ENCODE measurements at places on chromosomes 1 and 21.

DNA sequence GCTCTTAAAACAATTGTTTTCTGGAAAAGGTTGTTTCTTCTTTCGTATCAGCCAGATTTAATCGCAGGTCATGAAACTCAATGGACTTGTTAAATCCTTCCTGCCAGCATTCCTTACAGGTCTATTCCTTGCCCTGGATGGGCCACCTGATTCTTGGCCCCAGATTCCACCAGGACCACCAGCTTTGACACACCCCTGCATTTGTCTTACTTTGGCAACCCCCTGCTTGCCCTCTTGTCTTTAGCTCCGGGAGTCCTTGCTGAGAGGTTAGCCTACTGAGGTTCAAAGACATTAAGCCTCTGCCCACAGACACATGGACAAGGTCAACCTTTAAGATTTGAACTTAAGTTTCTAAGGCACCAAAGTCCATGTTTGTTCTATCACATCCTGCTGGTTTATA lies 27.1 kb upstream of the DAB1 start:
- no peak for DNase-seq

DNA sequence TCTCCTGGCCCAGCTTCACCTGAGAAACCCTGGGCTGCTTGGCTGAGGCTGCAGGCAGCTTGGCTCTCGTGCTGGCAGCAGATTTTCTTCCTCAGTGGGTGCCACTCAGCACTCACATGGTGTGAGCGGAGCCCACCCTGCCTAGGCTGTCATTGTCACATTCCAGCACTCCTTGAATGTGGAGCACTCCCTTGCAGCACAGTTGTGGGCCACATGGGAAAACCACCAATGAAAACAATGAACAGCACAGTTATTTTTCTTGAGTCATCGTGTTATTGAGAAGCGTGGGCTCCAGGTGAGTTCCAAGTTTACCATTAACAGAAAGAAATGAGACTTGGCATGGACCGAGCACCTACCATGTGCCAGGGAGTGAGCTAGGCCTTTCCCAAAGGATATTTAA lies 27.2 kb upstream of the TRIM67 start:
- DNase-seq: no peak

DNA sequence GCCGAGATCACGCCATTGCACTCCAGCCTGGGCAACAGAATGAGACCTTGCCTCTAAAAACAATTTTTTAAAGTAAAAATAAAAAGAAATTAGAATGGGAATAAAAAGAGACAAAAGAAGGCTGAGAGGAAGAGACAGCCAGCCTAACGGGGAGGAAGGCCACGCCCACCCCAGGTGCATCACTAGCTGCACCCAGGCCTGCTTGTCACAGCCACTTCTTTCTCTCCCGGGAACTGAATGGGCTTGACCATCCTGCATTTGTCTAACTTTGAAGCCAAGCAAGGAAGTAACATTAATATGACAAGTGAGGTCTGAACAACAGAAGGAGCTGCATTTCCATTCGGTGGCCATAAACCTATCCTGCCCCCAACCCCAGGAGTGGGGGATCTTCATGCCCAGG lies 20.8 kb upstream of the EFNA1 start:
- no peak for DNase-seq

DNA sequence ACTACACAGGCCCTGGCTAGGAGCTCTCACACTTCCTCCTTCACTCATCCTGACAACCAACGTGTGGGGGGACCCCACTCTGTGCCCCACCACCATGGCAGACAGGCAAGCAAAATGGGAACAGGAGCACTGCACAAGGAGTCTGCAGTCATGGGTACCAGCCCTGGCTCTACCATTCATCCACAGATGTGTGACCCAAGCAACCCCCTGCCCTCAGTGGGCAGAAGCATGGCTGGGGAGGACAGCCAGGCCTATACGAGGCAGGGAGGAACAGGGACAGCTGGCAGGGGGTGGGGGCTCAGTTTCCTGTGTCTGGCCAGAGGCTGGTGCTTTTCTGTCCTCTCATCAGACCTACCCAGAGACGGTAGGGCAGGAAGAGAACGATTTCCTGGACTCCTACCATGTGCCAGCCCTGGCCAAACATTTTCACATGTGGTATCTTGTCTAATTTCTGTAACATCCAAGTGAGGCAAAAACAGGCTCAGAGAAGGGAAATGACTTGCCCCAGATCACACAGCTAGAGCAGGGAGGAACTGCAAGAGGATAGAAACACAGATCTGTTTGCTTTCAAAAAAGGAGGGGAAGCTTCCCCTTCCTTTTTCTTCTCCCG lies 178.0 kb downstream of the HIVEP3 start:
- DNase-seq: no peak

Data from stimulated activated CD8-positive, alpha-beta memory T cell treated with anti-CD3 and anti-CD28 coated beads, Interleukin-2, amount 100 ng/mL, for 48 hours (primary cell).